ENCODE measurements at places on chromosomes 2 and 18. TPM values are rescaled to one million over a fixed set of nuclear protein-coding genes. Genes with fewer than 3 reads are reported as not detected.

SKOR2 gene
- total RNA-seq = not detected

DNA sequence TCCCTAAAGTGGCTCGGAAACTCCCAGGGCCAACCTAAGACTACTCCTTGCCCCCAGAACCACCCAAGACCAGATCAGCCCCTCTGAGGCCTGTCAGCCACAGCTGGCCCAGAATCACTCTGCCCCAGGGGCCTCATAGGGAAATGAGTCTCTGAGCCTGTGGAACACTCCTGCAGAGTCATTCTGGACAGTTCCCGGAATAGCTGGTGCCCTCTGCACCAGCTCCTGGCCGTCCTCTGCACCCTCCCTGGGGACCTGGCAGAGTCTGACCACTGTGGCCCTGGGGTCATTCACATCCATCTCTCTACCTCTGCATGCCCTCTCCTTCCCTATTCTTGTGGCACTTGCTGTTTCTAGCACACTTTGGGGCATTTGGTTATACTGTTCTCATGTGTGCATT lies 14.6 kb upstream of the TMEM214 start:
- DNase-seq = no peak
- H3K36me3 ChIP-seq = peaks cover 1% of the 10 kb centered on the region
- H3K4me3 ChIP-seq = no peak overlapping the region
- H3K27ac ChIP-seq = no peak overlapping the region
- H3K4me1 ChIP-seq = no peaks in the 10 kb centered on the region

GRCh38 chr2:223724861-223725260 lies 112.5 kb downstream of the AP1S3 start:
- no peaks in the 10 kb centered on the region for H3K27me3 ChIP-seq
- peaks cover 4% of the 10 kb centered on the region for H3K4me1 ChIP-seq
- no peak overlapping the region for H3K4me3 ChIP-seq

SOX11 gene
- total RNA-seq = not detected

LONRF2 gene
- 17.4 TPM for total RNA-seq

GRCh38 chr2:177195194-177195593 lies 17.4 kb upstream of the HNRNPA3 start:
- H3K36me3 ChIP-seq = no peaks in the 10 kb centered on the region
- H3K27me3 ChIP-seq = no peaks in the 10 kb centered on the region
- no peaks in the 10 kb centered on the region for H3K4me1 ChIP-seq
- no peak for DNase-seq
- no peak overlapping the region for H3K4me3 ChIP-seq

All from thoracic aorta (tissue), 2 donors.